ENCODE measurements at places on chromosomes 5 and 9.

DNA sequence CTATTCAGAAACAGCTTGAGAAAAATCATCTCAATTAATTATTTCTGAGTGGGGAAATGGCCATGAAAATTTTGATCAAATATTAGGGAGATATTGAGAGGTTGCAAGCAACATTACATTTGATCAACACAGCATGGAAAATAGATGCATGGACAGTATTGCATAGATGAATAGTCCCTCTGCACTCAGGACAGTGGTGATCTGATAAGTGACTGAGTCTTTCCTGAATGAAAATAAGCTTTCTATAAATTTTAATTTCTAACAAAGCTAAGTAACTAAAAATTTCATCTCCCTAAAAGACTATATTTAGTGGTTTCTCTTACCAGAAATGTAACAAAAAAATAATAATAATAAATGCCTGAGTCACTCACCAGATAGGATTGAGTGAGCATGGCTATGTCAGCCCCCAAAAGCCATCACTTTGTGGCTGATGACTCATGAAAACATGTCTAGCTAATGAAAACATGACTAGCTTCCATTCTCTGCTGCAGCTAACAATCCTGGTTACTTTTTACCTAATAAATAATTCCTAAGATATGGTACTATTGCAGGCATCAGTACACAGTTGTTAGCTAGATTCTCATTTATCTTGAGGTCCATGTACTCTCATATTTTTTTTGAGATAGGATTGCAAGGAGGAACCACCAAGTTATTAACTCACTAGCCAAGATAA is 1294.8 kb upstream of the ACO1 start:
- no peak for DNase-seq

- no peak for DNase-seq
These were observed 19.2 kb downstream of the IRF1 start for GRCh38 chr5:132471151-132471907.

DNA sequence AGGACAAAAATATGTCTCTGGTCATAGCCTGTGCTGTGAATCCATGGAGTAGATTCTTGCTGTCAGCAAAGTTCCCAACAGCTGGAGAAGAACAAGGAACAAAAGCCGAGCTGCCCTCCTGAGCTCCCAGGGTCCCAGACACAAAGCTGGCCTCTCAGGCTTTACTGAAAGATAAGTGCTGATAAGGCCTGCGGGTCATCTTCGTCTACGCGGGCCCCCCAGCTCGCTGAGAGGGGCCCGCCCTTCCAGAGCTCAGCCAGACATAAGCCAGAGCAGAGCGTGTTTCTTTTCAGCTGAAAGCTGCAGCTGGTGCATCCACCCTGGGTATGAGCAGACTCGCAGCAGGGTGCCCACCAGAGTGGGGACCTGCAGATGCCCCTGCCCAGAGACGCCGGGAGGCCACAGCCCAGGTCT is 84.7 kb downstream of the HSD17B3 start:
- DNase-seq: no peak

- no peak for DNase-seq
These were observed 188.0 kb upstream of the PIK3R1 start for GRCh38 chr5:68027519-68027918.

- DNase-seq: no peak
These were observed 186.2 kb downstream of the TMEM38B start for GRCh38 chr9:105880517-105880916.

DNA sequence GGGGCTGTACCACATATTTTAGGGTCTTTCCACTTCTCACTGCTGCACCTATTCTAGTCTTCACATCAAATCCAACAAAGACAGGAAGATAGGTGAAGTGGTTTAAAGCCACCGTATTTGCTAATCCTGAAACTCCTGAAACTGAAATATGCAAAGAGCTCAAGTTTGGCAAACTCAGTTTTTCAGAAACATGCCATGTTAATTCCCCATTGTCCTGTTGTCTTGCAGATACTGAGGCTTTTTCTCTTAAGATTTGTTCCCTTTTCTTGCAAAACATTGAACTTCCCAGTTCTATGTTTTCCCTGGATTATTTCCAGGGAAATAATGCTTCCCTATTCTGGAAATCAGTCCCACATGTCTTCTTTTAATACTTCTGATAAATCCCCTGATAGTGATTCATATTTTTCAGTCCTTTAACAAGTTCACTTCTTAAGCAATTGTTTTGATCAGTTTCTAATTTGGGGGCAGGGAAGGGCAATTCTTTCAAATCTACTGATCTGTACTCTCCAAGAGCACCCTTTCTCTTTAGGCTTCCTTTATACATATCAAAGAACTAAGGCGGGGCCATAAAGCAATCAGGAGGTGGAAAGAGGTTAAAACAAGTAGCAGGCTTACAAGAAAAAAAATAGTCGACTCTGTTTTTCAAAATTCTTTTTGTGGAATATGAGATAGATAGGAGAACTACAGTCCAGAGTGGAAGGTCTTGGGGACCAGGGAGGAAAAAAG is 648.5 kb downstream of the BNC2 start:
- no peak for DNase-seq

DNA sequence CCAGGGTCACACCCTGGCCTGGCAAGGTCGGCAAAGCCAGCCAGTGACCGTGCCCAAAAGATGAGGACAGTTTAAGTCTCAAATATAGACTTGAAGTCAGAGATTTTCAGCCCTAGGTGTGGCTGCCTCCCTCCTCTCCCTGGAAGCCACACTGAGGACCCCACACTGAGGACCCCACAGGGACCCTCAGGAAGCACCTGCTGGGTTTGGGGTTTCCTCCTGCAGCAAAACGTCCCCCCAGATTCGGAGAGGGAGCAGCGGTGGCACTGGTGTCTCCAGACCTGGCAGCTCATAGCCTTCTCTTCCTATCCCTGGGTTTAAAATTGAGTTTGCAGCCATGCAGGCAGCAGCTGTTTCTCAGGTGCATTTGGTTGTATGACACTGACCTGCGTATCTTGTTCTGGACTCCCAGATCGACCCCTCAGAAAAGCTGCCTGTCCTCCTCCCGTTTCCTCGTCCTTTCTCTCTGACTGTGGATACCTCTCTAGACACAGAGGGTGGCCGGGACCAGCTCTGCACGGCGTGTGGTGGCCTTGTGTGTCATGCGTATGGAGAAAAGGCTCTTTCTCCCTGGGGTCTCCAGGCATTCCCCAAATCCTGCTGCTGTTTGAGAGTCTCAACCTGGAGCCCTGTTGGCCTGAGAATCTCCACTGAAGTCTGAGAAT is 36.6 kb downstream of the MRPL36 start:
- DNase-seq: no peak

DNA sequence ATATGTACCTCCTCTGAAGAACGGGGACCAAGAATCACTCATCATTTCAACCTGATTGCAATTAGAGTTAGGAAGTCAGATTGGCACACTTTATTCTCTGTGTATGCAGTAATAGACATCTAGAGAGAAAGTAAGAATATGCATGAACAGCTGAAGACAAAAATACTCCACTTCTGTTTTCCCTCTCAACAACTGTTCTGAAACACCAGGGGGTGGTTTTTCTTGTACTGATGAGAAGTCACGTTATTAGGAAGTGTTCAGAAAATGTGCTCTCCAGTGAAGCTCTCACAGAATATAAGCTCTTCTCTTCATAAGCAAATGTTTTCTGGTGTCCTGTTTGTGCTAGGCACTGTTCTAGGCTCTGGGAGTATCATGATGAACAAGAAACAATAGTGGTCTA is 531.7 kb upstream of the C9orf72 start:
- no peak for DNase-seq

DNA sequence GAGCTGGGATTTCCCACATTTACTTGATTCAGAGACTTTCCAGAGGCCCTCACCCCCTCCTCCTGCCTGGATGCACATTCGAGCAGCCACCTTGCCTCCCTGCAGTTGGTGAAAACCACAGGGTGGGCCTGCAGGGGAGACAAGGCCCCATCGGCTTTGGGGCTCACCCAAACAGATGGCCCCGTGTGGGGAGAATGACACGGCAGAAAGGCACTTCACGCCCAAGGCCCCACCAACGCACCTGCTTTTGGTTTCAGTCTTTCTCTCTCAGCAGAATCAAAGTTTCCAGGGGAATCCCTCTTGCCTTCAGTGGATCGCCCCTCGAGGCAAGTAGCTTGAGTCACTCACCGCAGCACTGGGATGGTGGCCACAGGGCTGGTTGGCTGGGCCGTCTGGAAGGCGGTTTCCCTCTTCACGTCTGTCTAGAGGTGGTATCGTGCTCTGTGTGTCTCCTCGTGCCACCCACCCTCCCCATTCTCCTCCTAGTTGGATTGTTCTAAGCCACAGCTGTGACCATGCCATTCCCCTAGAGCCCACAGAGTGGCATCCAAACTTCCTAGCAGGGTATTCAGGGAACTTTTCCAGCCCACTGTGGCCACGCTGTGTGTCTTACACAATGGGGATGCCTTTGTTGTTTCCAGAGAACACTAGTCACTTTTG is 31.8 kb downstream of the SEC61B start:
- DNase-seq: peak; percentile 84

GRCh38 chr9:72149231-72149975 is at the start of gene GDA:
Gene GDA, plus strand, starts transcription at chr9:72149440. Its CDS starts 120 bp downstream, at chr9:72149560.
- no peak for DNase-seq

GRCh38 chr5:177169271-177169670 is 35.7 kb downstream of the NSD1 start:
- no peak for DNase-seq

DNA sequence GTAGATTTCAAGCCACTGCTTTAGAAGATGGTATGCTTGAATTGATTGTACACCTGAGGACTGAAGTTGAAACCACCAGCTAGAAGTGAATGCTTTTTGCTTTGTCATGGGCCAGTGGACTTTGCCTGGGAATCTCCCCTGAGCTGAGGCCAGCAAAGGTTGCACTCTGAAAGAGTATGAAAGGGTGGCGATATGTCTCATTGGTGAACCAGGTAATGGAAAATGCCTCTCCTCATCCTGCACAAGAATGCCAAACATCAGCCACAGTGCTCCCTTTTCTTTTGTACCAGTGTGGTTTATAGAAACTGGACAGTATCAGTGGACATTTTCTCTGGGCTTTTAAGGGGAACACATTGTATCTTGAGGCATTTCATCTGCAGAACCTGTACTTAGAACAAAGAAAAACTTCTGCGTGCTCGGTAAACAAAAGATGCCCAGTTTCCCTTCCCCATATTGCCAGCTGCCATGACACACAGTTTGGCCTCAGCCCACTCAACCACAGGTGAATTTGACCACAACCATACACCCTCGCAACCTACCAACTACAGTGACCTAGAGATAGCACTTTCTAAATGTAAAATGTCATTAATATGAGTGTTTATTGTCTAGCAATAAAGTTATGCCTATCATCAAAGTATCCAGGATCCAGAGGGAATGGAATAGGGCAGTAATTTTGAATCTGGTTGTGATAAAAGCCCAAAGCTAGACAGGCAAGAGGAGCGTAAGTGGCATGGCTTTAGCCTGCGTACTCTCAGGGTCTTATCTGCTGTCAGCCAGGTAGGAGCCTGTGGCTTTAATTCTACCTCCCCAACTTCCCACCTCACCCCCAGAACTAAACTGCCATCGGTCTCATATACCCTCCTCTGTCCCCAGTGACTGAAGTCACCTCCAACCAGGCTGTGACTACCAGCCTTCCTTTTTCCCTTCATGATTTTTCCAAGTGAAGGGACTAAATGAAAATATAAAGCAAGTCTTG is 79.5 kb upstream of the LHFPL2 start:
- DNase-seq: no peak

DNA sequence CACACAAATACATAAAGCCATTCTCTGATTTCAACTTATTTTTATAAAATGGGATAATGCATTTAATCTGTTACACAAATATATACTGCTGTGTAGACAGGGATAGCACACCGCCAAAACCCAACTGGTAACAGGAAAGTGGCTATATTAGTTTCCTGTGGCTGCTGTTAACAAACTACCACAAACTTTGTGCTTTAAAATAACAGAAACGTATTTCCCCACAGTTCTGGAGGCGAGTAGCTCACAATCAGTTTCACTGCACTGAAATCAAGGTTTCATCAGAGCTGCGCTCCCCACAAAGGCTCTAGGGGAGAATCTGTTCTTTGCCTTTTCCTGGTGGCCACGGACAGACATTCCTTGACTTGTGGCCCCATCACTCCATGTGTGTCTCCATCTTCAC is 94.0 kb downstream of the MLLT3 start:
- DNase-seq: no peak

GRCh38 chr5:35417040-35417439 is 186.8 kb upstream of the PRLR start:
- no peak for DNase-seq

DNA sequence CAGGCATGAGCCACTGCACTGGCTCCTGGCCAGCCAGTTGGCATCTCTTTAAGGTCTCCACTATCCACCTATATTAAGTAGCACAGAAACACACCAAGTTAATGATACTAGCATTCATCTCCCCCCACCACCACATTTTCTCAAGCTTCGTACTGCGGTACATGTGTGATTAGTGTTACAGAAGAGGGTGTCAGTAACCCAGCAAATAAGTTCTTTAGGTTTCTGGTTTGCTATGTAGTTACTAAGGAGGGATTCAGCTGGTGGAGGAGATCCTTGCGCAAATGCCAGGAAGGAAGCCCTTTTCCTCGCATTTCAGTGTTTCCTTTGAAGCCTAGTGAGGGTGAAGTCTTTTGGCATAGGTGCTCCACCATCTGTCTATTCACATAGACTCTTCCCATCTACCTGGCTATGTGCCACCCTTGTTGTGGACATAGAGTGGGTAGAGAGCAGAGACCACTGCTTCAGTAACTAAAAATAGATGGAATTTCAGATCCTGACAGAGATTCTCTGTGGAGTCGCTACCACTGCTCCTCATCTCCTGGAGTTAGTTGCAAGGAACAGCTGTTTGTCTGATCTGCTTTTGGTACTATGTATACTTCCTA is 16.7 kb downstream of the UBE2D2 start:
- no peak for DNase-seq

All from stimulated activated CD4-positive, alpha-beta T cell treated with anti-CD3 and anti-CD28 coated beads, Interleukin-4, amount 100 ng/mL, for 4 hours (primary cell).